GM12878 (cell line): ENCODE measurements at places on chromosomes 5 and 9.

GRCh38 chr9:80632041-80632440, 1057.3 kb downstream of the TLE1 start:
- DNase-seq: no peak

GRCh38 chr9:70880535-70880934, 240.9 kb downstream of the TRPM3 start:
- no peak for DNase-seq

DNA sequence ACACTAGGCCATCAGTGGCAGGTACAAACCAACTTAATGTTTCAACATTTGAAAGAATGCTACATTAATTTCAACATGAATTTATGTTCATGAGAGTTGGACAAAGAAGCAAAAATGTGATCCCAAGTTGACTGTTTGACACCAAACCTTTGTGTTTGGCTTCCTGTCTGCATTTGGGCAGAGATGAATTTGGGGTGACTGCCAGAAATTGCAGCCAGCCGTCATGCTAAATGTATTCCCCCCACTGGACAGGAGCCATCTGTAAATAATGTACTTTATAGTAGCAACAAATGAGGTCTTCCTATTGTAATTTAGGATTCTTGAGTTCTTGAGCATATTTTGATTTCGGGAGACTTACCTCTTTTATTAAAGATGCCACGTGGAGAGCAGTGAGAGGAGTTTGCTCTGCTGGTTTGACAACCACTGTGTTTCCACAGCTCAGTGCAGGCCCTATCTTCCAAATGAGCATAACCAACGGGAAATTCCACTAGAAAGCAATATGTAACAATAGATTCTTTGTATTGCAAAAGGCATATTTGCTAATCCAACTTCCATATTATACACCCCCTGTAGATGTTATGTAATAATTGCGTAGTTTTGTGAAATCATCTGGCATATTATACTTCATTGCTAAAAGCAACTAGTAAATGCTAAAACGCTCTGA, 27.6 kb downstream of the ALDH1A1 start:
- no peak for DNase-seq

DNA sequence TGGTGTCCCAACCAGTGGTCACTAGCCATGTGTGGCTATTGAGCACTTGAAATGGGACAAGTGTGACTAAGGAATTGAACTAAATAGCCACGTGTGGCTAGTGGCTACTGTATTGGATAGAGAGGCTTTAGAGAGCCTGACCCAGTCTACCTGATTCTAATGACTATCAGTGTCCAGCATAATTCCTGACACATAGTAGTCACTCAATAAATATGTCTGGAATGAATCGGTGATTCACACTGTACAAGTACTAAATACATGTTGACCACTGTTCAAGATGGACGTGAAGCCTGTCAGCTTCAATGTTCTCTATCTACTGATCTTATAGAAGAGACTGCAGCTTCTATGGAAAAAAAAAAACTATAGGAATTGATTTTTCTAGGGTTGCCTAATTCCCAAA, 57.7 kb upstream of the MAST4 start:
- no peak for DNase-seq

DNA sequence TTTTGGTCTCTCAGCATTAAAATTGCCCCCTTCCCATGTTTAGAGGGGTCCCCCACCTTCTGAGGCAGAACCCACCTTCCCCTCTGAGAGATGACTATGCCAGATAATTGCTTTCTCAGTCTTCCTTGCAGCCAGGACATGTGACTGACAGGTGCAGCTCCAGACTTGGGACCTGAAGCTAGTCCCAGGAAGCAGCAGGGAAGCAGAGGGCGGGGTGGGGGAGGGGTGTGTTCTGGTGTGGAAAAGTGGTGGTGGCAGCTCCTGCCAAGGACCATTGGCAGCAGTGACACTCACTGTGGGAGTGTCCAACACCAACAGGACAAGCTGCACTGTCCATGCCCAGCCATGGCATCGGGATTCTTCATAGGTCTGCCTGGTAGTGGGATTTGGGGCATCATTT, 2.3 kb downstream of the EIF4E1B start:
- no peak for DNase-seq

DNA sequence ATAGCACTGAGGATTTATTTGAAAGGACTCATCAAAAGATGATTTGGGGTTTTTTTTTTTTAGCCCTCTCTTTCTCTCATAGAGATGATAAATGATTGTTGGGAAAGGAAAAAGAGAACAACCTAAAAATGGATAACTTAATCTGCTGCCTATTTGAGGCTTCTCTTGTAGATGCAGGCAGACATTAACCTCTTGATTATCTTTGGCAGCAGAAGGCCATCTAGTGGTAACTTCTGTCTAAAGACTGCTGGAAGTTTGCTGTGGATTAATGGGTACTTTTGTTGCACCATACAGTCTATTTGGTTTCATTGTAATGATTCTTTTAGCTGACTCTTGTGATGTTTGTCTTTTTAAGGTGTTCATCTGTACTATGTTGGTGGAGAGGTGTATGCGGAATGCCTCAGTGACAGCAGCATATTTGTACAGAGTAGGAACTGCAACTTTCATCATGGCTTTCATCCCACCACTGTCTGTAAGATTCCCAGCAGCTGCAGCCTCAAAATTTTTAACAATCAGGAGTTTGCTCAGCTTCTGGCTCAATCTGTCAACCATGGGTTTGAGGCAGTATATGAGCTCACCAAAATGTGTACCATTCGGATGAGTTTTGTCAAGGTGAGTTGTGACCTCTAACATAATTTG, 18.8 kb downstream of the SMIM32 start:
- peak; percentile 12 for DNase-seq

DNA sequence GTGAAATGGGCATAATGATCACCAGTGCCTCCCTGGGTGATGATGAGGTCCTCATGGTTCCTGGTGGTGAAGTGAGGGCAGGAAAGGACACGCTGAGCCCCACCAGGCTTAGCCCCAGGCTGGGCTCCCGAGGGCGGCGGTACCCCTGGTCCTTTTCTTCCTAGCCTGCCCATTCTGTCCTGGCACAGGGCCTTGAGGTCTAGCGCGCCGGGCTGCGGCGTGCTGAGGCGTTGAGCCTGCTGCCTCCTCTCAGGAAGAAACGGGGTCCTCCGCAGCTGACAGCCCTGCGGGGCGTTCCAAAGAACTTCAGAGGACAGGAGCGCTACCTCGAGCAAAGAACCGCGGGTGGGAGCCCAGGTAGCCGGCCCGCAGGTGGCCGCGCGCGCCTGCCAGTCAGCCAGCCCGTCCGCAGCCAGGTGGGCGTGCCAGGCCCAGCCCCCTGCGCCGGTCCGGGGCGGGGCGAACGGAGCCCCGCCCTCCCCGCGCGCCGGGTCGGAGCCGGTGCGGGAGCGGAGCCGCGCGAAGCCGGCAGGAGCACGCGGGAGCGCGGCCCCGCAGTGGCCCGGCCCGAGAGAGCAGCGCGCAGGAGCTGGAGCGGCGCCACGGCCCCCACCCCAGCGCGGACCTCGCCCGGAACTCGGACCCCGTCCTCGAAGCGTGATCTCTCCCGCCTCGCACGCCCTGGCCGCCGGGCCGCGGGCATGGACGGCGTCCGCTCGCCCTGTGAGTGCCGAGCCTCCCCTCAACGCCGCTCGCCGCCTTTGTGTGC, at the start of gene WNK2:
Gene WNK2 (plus strand): TSS at position 477 of the 769 bp plus-strand sequence. CDS start 791 bp downstream, outside the sequence.
- no peak for DNase-seq

- DNase-seq: no peak
Observed at GRCh38 chr5:31754741-31755675, 116.1 kb downstream of the PDZD2 start.
